ENCODE measurements at places on chromosomes 5 and 9. TPM values are rescaled to one million over a fixed set of nuclear protein-coding genes. Genes with fewer than 3 reads are reported as not detected.

GALNT10 gene
- 47.8 TPM for total RNA-seq

- DNase-seq = no peak
Measured at GRCh38 chr9:31253800-31254762, 1130.4 kb upstream of the ACO1 start.

DNA sequence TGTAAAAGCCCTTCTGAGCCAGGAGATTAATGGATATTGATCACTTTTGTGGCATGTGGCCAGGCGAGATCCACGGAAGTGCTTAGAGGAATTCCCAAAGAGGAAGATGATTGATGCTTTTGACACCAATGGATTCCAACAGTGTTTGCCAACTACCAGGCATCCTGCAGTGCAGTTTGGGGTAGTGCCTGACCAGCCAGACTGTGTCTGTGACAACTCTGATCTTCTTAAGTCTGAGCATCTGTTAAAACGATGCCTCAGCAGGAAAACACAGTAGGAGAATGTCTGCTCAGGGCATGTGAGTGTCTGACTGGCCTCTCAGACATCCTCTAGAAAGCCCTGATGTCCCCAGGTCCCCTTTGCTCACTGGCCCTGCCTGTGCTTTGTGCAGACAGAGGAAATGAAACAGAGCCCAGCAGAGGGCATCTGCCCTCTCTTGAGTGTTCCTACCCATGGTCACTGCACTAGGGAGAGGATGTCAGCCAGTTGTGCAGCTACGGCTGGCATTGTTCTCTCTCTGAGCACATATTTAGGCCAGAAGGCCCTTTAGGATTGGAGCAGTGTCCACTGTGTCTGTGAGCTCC, 57.0 kb downstream of the TRPC7 start:
- DNase-seq = no peak

MLANA gene
- total RNA-seq = not detected

GRCh38 chr9:86942281-86943200, 4.8 kb downstream of the GAS1 start:
- no peak for DNase-seq

DNA sequence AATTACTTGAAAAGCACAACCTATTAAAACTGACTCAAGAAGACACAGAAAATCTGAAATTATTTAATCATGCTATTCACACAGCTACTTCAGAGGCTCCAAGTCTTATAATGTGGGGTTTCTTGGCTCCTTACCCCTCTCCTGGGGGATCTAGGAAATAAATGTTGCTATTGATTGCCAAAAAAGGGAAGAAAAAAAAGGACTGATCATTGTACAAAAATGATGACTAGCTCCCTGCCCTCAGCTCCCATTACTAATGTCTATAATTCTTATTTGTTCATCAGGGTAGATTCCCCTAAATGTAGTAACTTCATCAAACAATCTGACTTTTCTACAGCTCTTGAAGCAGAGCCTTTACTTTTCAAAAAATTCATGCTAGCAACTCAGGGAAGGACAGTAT, 3.3 kb upstream of the SMC5 start:
- no peak for DNase-seq

DNA sequence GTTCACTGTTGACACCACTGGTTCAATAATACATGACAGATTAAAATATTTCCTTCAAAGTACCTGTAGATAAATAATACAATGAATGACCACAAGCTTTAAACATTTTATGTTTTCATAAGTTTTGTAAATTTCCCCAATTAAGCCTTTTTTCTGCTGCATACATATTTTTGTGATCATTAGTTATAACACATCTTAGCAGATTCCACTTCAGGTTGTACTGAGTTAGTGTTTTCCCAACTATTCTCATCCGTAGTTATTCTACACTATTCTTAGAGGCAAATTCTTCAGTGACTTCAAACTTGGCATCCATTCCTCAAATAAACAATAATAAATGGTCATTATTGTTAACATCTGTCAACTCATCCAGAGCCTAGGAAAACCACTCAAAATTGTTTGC, 100.9 kb downstream of the NRG2 start:
- no peak for DNase-seq

CDHR2 gene
- total RNA-seq = not detected

- DNase-seq = no peak
Measured at GRCh38 chr5:146015001-146015400, 78.6 kb downstream of the SH3RF2 start.

NR4A3 gene
- not detected for total RNA-seq

Measured in G401 (cell line).